ENCODE measurements at places on chromosomes 4 and X.
A peak's percentile ranks its signal among the peaks of the same experiment; 100 is the strongest.

DNA sequence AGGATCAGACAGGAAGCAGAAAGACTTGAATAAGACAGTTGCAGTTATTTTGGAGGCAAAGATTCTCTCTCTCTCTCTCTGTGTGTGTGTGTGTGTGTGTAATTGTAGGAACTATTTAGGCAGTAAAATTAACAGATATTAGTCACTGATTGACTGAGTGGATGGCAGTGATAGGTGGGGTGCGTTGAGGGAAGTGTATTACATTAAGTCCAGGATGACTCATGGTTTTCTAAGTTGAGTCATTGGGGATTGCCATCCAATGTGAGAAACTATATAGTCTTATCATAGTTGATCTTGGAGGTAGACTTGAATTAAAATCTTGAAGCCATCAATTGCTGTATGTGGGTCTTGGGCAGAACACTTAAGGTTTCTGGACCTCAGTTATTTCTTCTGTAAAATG, 75.4 kb downstream of the AR start:
- DNase-seq, result no peak

GRCh38 chr4:14848229-14848628, 154.1 kb upstream of the CPEB2 start:
- DNase-seq, result no peak

DNA sequence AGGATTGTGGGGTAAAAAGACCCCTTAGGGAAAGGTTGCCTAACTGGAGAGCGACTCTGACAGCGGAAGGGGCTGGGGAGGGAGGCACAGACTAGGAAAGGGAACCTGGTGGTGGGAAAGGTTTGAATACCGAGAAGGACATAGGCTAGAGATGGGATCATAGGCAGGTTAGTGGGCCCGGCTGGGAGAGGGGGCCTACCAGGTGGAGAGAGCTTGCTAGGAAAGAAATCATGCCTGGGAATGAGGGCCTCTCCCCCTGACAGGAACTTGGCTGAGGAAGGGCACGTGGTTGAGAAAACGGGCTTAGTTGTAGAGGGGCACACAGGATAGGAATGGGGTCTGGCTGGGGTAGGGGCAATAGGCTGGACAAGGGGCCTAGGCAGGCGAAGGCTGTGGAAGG, 4.4 kb downstream of the OTUD6A start:
- no peak for DNase-seq

DNA sequence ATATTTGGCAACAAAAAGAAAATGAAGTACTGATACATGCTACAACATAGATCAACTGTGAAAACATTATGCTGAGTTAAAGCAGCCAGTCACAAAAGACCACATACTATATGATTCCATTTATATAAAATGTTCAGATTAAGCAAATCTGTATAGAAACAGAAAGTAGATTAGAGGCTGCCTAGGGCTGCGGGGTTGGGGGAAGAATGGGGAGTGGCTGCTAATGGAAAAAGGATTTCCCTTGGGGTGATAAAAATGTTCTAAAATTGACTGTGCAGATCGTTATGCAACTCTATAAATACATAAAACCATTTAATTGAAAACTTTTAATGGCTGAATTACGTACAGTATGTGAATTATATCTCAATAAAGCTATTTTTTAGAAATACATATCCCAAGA, 46.8 kb downstream of the NEK1 start:
- DNase-seq, result no peak

DNA sequence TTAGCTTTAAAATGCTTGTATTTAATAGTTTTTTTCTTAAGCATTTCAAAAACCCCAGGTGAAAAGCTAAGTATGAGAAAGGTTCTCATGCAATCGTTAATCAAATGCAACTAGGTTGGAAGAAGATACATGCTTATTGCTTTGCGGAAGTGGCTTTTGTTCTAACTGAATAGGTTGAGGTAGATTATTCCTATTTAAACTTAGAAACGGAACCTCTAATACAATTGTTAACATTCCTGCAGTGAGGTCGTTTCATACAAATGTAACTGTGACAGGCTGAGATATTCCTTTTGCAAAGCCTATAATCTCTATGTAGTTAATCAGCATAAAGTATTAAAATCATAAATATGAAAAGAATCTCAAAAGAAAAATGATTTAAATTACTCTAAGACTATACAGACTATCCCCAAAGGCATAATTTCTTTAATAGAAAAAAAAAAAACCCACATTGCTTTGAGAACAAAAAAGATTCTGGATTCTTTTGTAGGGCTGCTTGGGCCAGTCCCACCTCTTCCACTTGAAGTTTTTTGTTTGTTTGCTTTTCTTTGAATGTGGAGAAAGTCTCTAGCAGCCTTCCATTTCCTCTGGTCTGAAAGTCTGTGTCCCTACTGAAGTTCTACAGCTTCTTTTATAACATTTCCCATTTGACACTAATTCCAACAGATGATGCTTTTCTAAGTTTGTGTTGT, 25.6 kb upstream of the SORBS2 start:
- no peak for DNase-seq

DNA sequence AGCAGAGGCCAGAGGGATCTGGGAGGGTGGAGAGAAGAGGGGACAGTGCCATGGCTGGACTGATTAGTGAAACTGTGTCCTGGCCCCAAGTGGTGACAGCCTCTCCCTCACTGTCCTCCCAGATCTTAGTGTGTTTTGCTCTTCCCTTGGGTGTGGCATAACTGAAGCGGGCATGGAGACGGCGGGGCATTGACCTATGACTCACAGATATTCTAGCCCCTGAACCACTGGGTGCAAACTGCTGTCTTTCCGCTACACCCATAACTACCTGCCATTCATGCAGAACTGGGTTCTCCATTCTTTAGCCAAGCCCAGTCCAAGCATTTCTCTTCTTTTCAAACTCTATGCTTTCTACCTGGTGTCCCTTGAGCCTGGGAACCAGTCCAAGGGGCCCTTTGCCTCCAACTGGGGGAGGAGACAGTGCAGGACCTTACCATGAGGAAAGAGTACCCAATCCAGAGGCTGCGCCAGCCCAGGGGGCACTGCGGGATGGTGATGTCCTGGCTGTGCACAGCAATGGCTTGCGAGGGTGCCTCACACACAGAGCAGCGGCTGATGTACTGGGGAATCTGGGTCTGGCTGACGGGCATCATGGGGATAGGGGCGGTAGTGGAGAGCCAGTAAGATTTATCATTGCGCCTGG, 67.6 kb downstream of the ATG4A start:
- DNase-seq, result no peak

- DNase-seq, result no peak
Measured at GRCh38 chr4:5710961-5711478, at the start of gene EVC. EVC (plus strand) TSS chr4:5711201; CDS start chr4:5711381, 180 bp downstream.

- no peak for DNase-seq
Measured at GRCh38 chr4:128800284-128800683, 9.2 kb upstream of the JADE1 start.

- no peak for DNase-seq
Measured at GRCh38 chrX:65744965-65745364, 77.5 kb downstream of the MSN start.

DNA sequence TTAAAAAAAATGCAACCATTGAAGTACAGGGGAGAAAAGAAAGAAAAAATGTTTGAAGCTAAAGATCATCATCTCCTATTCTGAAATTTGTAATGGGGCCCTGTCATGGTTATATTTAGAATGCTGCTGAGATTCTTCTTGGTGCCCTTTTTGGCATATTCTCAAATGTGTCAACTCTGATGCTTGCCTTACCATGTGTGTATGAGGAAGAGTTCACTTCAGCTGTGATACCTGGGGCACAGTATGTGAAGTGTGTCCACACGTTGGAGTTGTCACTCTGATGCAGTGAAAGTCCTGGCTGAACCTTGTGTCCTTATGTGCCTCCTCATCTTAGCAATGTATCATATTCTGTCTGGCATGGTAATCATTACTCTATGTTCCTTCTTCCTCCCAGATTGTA, 377.9 kb downstream of the RAPGEF2 start:
- no peak for DNase-seq

DNA sequence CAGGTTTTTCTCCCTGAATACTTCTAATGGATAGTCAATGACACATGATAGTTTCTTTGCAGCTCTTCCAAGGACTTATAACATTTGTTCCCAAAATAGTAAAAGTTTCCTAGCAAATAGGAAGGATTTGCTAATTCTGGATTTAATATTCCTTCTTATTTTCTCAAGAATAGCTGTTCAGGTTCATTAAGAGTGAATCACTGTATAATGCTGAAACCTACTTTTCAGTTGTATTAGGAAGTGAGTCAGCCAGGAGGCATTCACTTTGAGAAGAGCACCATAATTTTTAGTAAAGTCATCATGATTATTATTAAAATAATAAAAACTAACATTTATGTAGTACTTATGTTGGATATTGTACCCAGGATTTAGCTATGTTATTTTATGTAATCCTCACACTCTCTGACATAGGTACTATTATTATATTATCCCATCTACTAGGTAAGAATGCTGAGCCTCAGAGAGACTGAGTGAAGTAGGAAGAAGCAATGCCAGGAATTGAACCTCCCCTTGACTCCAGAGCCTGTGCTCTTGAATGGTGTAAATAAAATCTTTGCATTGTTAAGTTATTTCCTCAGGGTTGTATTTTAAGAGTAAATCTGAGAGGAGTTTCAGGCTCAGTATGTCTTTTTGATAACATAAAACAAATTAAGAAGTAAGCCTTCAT, 114.8 kb downstream of the REELD1 start:
- no peak for DNase-seq

GRCh38 chr4:52664479-52664878, 5.4 kb upstream of the USP46 start:
- no peak for DNase-seq

- no peak for DNase-seq
Measured at GRCh38 chr4:165855191-165855590, 17.8 kb upstream of the TLL1 start.

DNA sequence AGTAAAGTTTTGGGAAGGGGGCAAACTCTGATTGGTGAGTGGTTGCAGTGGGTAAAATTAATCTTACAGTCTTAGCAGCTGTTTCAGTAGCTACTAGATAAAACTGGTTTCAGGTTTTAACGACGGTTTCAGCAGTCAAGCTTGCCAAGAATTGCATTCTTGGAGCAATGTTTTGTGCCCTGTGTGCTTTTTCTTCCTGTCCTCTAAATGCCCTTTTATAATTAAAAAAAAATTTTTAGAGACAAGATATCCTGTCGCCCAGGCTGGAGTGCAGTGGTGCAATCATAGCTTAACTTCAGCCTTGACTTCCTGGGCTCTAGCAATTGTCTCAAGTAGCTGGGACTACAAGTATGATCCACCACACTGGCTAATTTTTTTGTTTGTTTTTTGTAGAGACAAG, 6.3 kb upstream of the PPEF2 start:
- no peak for DNase-seq

GRCh38 chr4:163157157-163157556, 9.5 kb downstream of the NAF1 start:
- DNase-seq, result no peak

DNA sequence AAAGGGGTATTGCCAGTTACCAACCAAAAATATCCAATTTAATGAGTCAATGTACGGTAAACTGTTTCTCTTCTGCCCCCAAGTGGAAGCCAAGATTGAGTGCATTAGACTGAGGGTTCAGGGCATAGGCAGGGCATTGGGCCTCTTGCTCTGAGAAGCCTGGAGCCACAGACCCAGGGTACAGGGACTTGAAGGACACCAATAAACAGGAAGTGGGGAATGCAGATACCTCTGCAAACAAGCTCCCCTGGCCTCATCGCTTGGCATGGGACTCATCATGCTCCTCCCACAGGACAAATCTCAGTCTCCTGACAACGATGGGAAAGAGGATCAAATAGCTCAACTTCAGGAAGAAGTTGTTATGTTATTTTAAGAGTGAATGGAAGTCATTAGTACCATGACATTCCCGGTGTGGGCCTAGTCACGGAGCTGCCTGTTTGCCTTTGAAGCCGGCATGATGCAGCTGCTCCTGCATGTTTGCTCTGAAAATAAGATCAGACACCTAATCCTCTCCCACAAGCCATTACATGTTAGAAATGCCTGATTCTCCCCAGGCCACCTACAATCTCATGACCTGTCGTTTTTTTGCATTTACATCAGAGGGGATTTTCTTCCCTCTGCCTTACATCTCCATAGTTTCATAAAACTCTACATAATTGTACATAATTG, 224.2 kb downstream of the RCHY1 start:
- peak; percentile 55 for DNase-seq

- no peak for DNase-seq
Measured at GRCh38 chr4:121720109-121720508, 23.3 kb upstream of the ANXA5 start.

- DNase-seq, result no peak
Measured at GRCh38 chr4:95409127-95409526, 139.6 kb downstream of the UNC5C start.

- DNase-seq, result no peak
Measured at GRCh38 chr4:119615068-119615719, 13.4 kb downstream of the PDE5A start.

DNA sequence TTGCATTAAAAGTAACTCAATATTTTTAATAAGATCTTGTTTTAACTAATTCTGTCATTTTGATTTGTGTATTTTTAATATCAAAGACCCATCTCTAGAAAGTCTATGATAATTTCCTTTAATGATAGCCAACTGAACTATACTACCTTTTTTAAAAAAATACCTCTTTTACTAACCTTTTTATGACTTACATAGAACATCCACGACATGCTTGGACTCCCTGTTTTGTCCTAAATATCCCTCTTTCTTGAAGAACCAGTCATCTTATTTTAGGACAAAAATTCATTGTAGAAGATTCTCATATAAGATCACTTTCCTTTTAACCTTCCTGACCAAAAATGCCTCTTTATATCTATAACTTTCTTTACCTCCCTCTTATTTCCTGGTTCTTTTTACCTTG, 76.8 kb upstream of the GC start:
- DNase-seq, result peak; percentile 9

DNA sequence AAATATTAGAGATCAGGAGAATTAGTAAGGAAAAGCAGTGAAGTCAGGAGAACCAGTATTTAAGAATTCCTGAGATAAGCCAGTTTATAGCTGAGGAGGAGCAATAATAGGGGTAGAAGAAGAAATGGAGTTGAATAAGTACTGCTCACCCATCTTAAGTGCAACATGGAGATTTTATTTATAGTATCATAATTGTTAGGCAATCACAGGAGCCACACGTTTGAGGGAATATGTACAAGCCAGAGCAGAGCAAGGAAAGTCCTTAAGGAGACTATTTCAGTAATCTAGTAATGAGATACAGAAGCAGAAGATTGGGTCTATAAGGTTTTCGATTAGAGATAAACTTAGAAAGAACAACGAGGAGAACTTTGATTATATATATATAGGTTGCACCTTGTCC, 145.0 kb downstream of the KDM6A start:
- no peak for DNase-seq

DNA sequence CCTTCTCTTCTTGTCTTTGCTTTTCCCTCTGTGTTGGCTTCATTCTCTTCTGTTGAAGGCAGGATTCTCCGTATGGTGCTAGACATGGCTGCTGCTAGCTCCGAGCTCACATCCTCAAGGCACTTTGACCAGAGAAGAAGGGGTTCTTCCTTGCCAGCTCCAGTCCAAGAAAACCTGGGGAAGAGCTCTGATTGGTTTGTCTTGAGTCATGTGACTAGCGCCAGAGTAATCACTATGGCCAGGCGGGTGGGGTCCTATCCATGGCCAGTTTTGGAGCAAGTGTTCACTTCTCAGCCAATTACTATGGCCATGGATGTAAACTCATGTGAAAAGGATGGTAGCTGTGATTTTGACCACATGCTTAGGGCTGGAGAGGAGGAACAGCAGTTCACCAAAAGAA, 74.2 kb downstream of the CT47B1 start:
- DNase-seq, result no peak

- peak; percentile 2 for DNase-seq
Measured at GRCh38 chr4:100581337-100581736, 63.5 kb upstream of the EMCN start.

GRCh38 chr4:148565801-148566200, 123.6 kb upstream of the NR3C2 start:
- no peak for DNase-seq

- peak; percentile 55 for DNase-seq
Measured at GRCh38 chr4:74376888-74377483, 12.0 kb downstream of the EREG start.

Data from NAMALWA (cell line).